ENCODE measurements at places on chromosomes 7 and 10. TPM values are rescaled to one million over a fixed set of nuclear protein-coding genes. Genes with fewer than 3 reads are reported as not detected.

GALNT17 gene
- not detected for total RNA-seq

CUZD1 gene
- 3.1 TPM for total RNA-seq

NUTM2D gene
- total RNA-seq = 1.6 TPM

GRCh38 chr10:13483073-13483472 is 45.7 kb downstream of the BEND7 start:
- H3K4me1 ChIP-seq = no peaks in the 10 kb centered on the region
- H3K27me3 ChIP-seq = peaks cover 18% of the 10 kb centered on the region
- H3K36me3 ChIP-seq = no peaks in the 10 kb centered on the region

- H3K4me1 ChIP-seq = peaks cover 3% of the 10 kb centered on the region
- no peak overlapping the region for H3K4me3 ChIP-seq
- no peak for DNase-seq
- H3K36me3 ChIP-seq = no peaks in the 10 kb centered on the region
These were observed 4.4 kb upstream of the CDH23 start for GRCh38 chr10:71392292-71392691.

All from activated CD8-positive, alpha-beta T cell treated with anti-CD3 and anti-CD28 coated beads, Interleukin-2, amount 10 ng/mL, durations not matched to agents 7 days and 5 days (primary cell).